ENCODE measurements at places on chromosomes 1 and 21.

- no peak for DNase-seq
These were observed 114.7 kb downstream of the ERG start for GRCh38 chr21:38383411-38384237.

GRCh38 chr1:183910845-183911244 is 105.9 kb downstream of the RGL1 start:
- no peak for DNase-seq

- no peak for DNase-seq
These were observed 42.4 kb downstream of the TTC39A start for GRCh38 chr1:51287966-51288365.

GRCh38 chr1:227033880-227034279 is 93.8 kb downstream of the COQ8A start:
- no peak for DNase-seq

DNA sequence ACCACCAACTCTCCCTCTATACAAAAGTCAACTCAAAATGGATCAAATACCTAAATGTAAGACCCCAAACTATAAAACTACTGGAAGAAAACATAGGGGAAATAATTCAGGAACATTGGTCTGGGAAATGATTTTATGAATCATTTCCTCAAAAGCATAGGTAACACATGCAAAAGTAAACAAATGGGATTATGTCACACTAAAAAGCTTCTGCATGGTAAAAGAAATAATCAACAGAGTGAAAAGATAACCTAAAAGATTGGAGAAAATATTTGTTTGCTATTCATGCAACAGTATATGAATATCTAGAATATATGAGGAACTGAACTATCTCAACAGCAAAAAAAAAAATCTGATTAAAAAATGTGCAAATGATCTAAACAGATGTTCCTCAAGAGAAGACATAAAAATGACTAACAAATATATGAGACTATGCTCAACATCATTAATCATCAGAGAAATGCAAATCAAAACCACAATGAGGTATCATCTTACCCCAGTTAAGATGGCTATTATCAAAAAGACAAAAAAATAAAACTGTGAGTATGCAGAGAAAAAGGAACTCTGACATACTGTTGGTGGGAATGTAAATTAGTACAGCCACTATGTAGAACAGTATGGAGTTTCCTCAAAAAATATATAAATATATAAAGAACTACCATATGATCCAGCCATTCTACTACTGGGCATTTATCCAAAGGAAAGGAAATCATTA is 47.8 kb downstream of the VCAM1 start:
- no peak for DNase-seq

GRCh38 chr1:6651909-6652308 is 27.2 kb downstream of the THAP3 start:
- DNase-seq, result no peak

DNA sequence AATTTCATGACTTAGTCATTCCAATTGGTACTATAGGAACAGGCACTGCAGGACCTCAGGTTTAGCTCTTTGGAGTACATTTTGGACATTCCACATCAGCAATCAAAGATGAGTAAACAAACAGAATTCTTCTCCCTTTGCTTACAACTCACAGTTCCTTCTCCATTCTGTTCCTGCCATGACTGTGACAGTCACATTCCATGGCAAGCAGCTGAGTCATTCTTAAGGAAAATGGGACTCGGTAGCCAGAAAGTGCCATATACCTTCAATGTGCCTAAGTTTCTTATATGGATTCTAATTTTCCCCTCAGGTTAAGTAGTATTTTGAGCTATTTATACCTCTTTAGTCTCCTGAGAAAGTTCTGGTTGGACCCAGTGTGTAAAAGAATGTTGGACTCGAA is 25.6 kb downstream of the CRCT1 start:
- no peak for DNase-seq
